Right cardiac atrium (tissue), 5 donors: ENCODE measurements at places on chromosomes 1 and 21. TPM values are rescaled to one million over a fixed set of nuclear protein-coding genes. Genes with fewer than 3 reads are reported as not detected.
A peak's percentile ranks its signal among the peaks of the same experiment; 100 is the strongest.

Gene TTC39A
- 15.6 TPM for polyA plus RNA-seq

Gene JMJD4
- 9.5 TPM for polyA plus RNA-seq

Gene TRIM67
- 0.09 TPM for polyA plus RNA-seq

Gene OR13G1
- polyA plus RNA-seq: not detected

Gene DNAH14
- 3.4 TPM for polyA plus RNA-seq

Gene C8A
- not detected for polyA plus RNA-seq

Gene LMX1A
- not detected for polyA plus RNA-seq

Gene SRSF10
- 39.8 TPM for polyA plus RNA-seq

Gene GOLT1A
- polyA plus RNA-seq: not detected

Gene COL9A2
- 1.8 TPM for polyA plus RNA-seq

Gene AKR7A3
- polyA plus RNA-seq: 0.20 TPM

Gene ETNK2
- 5.2 TPM for polyA plus RNA-seq

Gene CCDC185
- polyA plus RNA-seq: 0.34 TPM

GRCh38 chr1:219273088-219273686 is 99.5 kb downstream of the LYPLAL1 start:
- DNase-seq: no peak

DNA sequence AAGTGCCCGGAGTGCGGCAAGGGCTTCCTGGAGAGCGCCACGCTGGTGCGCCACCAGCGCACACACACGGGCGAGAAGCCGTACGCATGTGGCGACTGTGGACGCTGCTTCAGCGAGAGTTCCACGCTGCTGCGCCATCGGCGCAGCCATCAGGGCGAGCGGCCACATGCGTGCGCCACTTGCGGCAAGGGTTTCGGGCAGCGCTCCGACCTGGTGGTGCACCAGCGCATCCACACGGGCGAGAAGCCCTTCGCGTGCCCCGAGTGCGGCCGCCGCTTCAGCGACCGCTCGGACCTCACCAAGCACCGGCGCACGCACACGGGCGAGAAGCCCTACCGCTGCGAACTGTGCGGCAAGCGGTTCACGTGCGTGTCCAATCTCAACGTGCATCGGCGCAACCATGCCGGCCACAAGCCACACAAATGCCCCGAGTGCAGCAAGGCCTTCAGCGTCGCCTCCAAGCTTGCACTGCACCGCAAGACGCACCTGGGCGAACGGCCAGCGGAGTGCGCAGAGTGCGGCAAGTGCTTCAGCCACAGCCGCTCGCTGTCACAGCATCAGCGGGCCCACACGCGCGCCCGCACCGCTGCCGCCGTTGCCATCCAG is 10.0 kb downstream of the ZNF672 start:
- DNase-seq: no peak

GRCh38 chr1:14222086-14222485 is 376.4 kb upstream of the KAZN start:
- DNase-seq: peak; percentile 63

- DNase-seq: no peak
These were observed 15.9 kb downstream of the CLDN14 start for GRCh38 chr21:36463991-36464390.

DNA sequence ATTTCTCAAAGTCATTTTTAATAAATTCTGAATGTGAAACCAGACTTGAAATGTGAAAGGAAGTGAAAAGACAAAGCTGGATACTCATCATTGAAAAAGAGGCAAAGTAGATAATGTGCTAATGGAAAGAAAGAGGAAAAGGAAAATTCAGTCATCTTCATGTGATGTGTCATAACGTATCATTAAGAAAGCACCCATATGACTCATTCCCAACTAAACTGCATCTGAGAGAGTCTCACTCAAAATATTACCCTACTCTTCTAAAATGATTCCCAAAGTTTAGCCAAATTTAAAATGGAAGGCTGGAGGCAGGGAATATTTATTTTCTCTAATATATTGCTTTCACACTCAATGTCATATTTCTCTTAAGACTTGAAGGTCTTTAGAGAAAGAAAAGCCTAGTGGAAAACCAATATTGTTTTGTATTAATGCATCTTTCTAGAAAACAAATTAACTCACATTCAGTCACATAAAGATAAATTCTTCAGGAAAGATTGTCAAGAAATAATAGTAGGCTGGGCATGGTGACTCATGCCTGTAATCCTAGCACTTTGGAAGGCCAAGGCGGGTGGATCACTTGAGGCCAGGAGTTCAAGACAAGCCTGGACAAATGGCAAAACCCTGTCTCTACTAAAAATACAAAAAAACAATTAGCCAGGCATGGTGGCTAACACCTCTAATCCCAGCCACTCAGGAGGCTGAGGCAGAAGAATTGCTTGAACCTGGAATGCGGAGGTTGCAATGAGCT is 129.9 kb downstream of the SLC30A10 start:
- no peak for DNase-seq

DNA sequence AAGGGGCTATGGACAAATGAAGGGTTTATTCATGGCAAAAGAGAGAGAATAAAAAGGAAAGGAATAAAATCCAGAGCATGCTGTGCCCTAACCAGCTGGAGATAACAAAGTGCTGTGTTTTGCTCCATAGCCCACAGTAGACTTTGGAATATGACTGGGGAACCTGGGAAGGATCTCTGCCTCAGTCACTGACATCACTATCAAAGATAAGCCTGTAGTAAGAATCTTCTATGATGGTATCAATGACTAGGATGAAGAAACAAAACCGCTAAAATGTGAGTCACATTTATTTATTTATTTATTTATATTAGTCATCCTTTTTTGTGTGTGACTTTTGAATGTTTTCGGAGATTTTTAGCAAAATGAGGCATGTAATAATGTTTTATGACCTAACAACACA is 56.3 kb downstream of the NVL start:
- no peak for DNase-seq

DNA sequence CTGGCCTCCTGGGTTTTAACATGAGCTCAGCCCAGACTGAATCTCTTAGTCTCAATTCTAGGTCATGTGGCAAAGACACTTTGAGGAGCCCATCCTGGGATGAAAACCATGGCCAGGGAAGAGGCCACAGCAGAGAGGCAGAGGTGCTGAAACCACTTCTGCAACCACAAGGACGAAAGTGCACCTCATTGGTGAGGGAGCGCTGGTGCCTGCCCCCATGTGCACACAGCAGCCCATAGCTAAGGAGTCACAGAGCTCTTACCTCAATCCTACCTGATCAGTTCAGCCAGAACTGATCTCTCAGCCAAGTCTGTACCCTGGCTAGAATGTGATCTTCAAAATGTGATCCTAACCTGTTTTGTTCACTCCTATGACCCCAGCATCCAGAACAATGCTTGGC is 32.9 kb upstream of the SRP9 start:
- DNase-seq: no peak

GRCh38 chr1:110860174-110860573 is 12.8 kb upstream of the CD53 start:
- DNase-seq: no peak

GRCh38 chr21:22993144-22993543 is 1994.9 kb downstream of the NCAM2 start:
- no peak for DNase-seq

GRCh38 chr1:180261524-180262155 is 31.6 kb downstream of the LHX4 start:
- no peak for DNase-seq

GRCh38 chr1:172473302-172473701 is 29.4 kb upstream of the PIGC start:
- DNase-seq: no peak

- DNase-seq: no peak
These were observed 39.5 kb downstream of the PDC start for GRCh38 chr1:186421446-186421845.

DNA sequence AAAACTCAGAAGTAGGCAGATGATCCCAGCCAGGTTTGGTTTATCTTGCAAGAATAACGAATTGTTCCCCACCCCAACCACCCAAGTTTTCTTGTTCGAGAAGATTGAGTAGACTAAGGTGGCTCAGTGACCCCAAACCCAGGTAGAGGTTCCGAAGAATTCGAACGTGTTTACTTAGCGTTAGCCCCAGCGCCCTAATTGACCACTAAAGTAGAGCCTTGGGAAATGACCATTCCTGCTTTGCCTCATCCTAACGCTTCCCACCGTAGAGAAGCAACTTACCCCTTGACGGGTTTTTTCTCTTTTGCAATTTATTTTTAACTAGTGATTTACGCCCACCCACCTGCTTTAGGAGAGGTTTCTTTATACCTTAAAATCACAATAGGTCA is 870 bp downstream of the FBXO28 start:
- DNase-seq: no peak

- no peak for DNase-seq
These were observed 5.3 kb upstream of the TFF2 start for GRCh38 chr21:42356046-42356445.

DNA sequence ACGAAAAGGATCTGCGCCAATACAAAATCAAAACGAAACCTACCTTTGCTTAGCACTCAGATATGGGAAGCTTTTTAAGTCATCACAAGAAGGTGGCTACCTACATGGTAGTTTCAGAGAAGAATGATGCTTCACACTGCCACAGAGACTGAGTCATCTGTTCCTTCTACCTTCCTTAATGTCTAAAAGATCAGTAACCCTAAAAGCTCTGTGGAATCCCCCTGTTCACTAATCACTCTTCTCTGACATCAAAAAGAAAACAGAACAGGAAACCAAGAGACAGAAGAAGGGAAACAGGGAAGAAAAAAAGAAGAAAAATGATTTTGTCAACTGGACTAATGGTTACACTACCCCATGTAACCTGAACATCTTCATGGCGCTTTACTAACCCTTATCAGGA is 177.2 kb downstream of the SMYD3 start:
- no peak for DNase-seq

DNA sequence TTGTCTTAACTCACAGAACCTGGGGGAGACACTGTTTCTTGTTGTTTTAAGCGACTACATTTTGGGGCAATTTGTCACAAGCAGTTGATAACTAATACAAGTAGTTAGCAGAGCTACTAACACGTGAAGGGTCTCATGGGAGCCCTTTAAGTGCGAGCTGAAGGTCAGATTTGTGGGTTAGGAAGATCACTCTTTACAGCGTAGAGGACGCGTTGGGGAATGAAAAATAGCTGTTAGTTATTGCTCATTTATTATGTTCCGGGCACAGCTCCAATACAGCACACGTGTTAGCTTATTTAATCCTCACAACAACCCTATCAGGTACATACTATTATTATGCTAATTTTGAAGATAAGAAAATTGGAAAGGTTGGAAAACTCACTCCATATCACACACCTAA is 95.9 kb downstream of the ACTL8 start:
- no peak for DNase-seq

- no peak for DNase-seq
These were observed 673.1 kb downstream of the SMYD3 start for GRCh38 chr1:245834002-245834401.

DNA sequence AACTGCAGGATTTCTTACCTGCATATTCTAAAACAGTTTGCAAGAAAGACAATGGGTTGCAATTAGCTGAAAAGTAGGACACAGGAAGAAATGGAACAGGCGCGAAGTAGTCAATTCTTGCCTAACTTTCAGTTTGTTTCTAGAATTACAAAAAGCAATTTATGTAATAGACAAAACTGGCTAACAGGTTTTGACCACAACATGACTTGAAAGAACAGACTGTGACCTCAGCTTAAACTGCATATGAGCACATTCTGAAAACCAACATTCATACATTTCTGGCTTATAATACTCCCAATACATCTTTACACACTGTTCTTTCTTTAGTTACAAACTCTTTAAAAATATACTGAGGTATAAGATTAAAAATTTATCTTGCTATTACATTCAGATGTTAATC is 405.9 kb upstream of the B3GALT2 start:
- DNase-seq: no peak

- no peak for DNase-seq
These were observed 14.0 kb upstream of the FOXO6 start for GRCh38 chr1:41347276-41347675.

DNA sequence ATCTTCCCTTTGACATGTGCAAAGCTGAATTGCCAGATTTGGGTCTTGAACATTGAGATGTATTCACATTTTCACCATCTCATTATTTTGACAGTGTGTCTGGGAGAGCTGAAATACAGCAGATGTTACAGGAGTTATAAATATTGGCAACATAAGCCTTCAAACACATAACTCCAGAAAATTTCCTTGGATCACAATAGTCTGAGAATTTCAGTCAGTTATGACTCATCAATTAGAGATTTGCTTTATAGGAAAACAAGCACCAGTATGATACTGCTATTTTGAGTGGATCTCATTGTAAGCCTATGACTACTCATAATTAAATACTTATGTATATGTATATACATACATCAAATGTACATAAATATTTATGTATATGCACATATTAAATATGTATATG is 1171.8 kb downstream of the AMY1C start:
- DNase-seq: no peak

DNA sequence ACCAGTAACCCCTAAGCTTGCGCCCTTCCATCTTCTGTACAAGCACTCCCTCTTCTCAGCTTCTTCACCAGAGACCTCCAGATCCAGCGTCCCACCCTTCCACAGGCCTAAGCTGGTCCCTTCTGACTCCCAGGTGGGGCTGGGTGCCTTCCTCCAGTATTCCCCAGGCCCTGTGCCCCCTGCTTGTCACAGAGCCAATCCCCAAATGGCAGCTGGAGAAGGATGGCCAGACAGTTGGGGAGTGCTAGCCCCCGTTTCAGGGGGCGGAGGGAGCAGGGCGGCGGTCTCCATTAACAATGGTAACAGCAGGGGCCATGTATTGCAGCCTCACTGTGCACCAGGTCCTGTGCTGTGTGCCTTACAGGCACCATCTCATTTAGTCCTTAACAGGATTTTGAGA is 85.7 kb downstream of the KCNN3 start:
- DNase-seq: no peak

DNA sequence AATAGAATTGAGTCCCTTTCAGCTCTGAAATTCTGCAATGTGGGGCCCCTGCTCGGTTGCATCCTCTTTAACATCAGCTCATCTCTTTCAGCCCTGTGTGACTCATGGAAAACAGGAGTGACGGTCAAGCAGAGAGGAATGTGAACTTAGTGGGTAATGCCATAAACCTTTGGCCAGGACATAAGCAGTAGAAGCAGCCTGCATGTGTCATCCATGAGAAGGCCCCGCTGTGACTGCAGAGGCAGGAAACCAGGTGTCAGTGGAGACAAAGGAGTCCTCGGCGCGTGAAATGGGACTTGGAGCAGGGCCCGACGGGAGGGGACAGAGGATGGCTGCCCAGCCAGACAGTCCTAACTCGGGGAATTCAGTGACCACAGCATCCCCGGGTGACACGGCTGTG is 21.1 kb upstream of the EPHB2 start:
- no peak for DNase-seq

- peak; percentile 74 for DNase-seq
These were observed at the start of gene ECM1 for GRCh38 chr1:150507912-150508864. ECM1 (plus strand) TSS chr1:150508109; CDS start chr1:150508210, 101 bp downstream.

DNA sequence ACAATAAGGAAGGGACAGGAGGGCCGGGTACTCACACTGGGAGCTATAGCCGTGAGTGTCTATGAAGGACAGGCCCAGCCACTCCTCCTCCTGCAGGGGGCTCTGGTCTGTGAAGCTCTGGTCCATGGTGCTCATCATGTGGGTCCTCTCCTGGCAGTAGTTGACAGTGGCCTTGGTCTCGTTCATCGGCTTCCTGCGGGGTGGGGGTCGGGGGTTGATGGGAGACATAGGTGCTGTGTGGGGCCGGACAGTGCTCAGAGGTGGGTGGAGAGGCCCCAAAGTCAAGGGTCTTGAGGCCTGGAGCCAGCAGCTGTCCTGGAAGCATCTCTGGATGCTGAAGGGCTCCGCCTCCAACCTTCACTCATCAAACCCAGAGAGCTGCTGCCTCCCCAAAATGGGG is 260.4 kb downstream of the PTPRU start:
- DNase-seq: no peak
